ENCODE measurements at places on chromosomes 11 and 22. TPM values are rescaled to one million over a fixed set of nuclear protein-coding genes. Genes with fewer than 3 reads are reported as not detected.

Gene PRG3
- total RNA-seq = not detected

Gene TM7SF2
- 10.6 TPM for total RNA-seq

DNA sequence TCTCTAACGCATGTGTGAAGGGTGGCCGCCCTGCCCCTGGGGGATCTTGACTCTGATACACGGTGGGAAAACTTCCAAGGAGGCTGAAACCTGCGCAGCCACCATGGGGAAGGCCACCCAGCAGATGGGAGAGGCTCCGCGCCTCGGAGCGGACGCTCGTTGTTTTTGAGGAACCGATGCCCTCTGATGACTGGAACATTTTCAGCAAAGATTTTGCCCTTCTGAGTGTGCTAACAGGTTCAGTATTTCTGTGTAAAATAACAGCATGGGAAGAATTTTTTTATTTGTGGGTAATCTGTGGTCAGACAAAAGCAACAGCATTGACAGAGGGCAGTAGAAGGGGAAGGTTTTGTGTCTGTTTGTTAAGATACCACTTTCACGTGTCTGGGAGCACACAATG lies 16.7 kb downstream of the MB start:
- DNase-seq = no peak
- H3K4me1 ChIP-seq = no peaks in the 10 kb centered on the region
- H3K27ac ChIP-seq = no peak overlapping the region
- H3K4me3 ChIP-seq = no peak overlapping the region

GRCh38 chr11:44104481-44105294 lies 9.2 kb downstream of the EXT2 start:
- no peaks in the 10 kb centered on the region for H3K27me3 ChIP-seq
- peaks cover 10% of the 10 kb centered on the region for H3K36me3 ChIP-seq
- no peak overlapping the region for H3K4me3 ChIP-seq
- no peaks in the 10 kb centered on the region for H3K4me1 ChIP-seq
- H3K27ac ChIP-seq = no peak overlapping the region

DNA sequence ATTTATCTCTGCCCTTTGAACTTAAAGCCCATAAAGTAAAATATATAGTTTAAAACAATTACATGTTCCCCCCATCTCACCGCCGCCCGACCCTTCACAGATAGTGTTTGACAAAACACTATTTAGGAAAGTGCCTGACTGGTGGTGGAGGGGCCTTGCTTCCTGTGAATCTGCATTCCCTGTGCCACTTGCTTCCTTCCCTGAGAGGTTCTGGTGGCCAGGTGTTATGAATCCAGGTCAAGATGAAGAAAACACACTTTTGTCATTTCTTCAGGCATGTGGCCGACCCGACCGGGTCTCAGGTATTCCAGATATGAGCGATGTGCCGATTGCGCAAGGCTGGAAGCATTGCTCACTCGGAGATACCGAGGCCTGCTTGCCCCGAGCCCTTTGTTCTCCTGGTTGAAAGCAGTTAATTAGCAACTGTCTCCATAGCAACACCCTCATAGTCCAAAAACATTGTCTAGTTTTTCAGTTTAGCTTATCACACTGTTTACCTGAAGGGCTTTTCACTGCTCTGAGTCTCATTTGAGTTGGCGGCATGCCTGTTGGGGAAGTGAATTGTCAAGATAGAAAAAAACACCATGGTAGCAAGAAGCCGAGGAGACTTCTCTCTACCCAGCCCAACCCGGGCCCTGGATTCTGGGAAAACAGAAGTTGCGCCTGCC lies 128.3 kb downstream of the TEAD1 start:
- H3K4me3 ChIP-seq = no peak overlapping the region
- no peaks in the 10 kb centered on the region for H3K36me3 ChIP-seq
- DNase-seq = no peak
- H3K27ac ChIP-seq = no peak overlapping the region
- no peaks in the 10 kb centered on the region for H3K27me3 ChIP-seq

DNA sequence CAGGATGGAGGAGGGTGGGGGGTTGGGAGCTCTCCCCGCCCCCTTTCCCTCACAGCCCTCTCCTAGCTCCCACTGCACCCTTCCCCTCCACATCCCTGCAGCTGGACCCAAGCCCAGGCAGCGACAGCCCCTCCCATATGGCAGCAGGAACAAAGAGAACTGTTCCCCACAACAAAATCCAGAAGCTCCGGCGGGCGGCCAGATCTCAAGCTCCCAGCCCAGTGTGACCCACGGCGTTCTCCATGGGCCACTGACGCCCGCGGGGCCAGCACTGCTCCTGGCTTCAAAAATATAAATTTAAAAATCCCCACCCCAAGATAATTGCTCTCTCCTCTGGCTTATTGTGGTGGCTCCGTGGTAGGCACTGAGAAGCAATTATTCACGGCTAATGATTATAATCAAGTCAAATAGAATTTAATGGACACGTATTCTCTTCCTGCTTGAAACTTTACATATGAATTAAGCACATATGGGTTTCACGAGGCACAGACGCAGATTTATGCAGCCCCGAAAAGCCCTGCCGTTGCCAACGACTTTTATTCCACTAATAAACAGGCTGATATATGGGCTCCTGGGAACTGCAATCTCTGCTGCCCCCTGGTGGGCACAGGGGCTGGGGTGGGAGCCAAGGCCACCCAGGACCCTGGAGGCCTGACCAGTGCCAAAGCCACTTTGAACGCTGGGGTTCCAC lies 17.5 kb downstream of the MACROD1 start:
- H3K4me3 ChIP-seq = peak overlapping the region; percentile 43
- no peak for DNase-seq
- H3K27ac ChIP-seq = no peak overlapping the region
- no peaks in the 10 kb centered on the region for H3K36me3 ChIP-seq
- H3K27me3 ChIP-seq = no peaks in the 10 kb centered on the region

GRCh38 chr11:8060801-8061554 lies 20.0 kb upstream of the TUB start:
- DNase-seq = peak; percentile 53
- H3K27ac ChIP-seq = no peak overlapping the region
- H3K27me3 ChIP-seq = no peaks in the 10 kb centered on the region
- no peaks in the 10 kb centered on the region for H3K36me3 ChIP-seq
- no peaks in the 10 kb centered on the region for H3K4me1 ChIP-seq

DNA sequence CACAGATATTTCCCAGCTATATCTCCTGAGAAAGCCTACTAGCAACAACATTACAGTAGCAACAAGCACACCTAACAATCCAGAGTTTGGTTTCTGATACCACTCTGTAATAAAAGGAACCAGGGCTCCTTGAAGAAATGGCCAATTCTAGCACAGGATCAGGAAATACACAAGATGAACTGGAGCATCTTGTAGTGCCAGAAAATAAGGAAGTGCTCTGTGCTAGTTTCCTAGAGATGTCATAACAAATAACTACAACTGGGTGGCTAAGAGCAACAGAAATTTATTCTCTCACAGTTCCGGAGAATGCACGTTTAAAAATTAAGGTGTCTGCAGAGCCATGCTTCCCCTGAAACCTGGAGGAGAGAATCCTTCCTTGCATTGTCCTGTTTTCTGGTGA lies 217.8 kb downstream of the KIRREL3 start:
- no peaks in the 10 kb centered on the region for H3K4me1 ChIP-seq
- no peak overlapping the region for H3K4me3 ChIP-seq
- H3K27ac ChIP-seq = no peak overlapping the region
- DNase-seq = no peak
- no peaks in the 10 kb centered on the region for H3K27me3 ChIP-seq

- H3K27ac ChIP-seq = peak overlapping the region; percentile 49
- peaks cover 43% of the 10 kb centered on the region for H3K4me1 ChIP-seq
- peaks cover 26% of the 10 kb centered on the region for H3K36me3 ChIP-seq
- no peak overlapping the region for H3K4me3 ChIP-seq
- peak; percentile 86 for DNase-seq
Observed at GRCh38 chr11:19742588-19743292, 30.1 kb downstream of the NAV2 start.

- H3K4me1 ChIP-seq = no peaks in the 10 kb centered on the region
- no peaks in the 10 kb centered on the region for H3K27me3 ChIP-seq
- no peak for DNase-seq
- no peak within 1 kb of the TSS for H3K27ac ChIP-seq
- no peak within 1 kb of the TSS for H3K4me3 ChIP-seq
Observed at GRCh38 chr22:39900306-39901227, at the start of gene GRAP2. GRAP2 (plus strand) TSS chr22:39901084; CDS start chr22:39947107, 46,023 bp downstream.

All from ascending aorta (tissue), 2 donors.